H1 (cell line): ENCODE measurements at places on chromosomes 1 and 21. TPM values are rescaled to one million over a fixed set of nuclear protein-coding genes. Genes with fewer than 3 reads are reported as not detected.

DNA sequence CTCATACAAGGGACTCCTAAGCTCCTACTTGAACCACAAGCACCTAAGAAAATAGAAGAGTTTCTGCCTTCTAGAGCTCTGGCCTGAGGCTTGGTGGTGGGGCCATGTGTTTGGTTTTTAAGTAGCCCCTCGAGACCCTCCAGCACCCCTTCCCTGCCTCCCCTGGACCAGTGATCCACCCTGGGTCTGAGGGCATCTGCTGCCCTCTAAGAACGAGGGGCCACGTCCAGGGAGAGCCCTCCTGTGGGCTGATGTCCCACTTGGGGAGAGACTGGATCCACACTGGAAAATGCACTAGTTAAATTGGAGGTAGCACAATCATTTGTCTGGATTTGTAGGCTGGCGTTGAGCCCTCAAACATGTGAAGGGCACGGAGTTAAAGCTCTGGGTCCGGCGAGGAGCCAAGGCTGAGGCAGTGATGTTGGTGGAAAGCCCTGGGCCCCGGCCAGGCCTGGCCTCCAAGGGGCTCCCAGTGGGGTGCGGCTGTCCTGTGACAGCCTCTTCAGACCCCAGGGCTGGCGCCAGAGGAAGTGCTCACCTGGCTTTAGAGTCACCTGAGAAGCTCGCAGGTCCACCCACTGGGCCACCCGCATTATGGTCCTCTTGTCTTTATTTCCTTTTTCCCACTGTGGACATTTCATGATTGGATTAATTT, 65.2 kb downstream of the SLC37A1 start:
- 0 out of 2 replicates have a peak, but pooled peaks cover 2% of the 10 kb centered on the region for H3K36me3 ChIP-seq
- H3K27me3 ChIP-seq: no peaks in the 10 kb centered on the region

DNA sequence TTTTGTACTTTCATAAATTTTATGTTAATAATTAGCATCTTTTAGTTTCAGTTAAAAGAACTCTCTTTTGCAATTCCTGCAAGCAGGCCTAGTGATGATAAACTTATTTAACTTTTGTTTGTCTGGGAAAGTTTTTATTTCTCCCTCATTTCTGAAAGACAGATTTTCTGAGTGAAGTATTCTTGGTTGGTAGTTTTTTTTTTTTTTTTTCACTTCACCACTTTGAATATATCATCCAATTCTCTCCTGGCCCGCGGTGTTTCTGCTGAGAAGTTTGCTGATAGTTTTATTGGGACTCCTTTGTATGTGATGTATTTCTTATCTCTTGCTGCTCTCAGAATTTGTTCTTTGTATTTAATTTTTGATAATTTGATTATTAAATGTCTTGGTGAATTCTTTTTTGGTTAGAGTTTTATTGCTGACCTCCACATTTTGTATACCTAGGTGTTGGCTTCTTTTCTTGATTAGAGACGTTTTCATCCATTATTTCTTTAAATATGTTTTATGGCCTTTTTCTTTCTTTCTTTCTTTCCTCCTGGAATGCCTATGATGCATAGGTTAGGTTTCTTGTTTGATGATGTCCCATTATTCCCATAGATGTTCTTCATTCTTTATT, 45.9 kb downstream of the BRINP2 start:
- no peak overlapping the region for H3K27ac ChIP-seq
- H3K4me1 ChIP-seq: no peaks in the 10 kb centered on the region
- no peak for DNase-seq

DNA sequence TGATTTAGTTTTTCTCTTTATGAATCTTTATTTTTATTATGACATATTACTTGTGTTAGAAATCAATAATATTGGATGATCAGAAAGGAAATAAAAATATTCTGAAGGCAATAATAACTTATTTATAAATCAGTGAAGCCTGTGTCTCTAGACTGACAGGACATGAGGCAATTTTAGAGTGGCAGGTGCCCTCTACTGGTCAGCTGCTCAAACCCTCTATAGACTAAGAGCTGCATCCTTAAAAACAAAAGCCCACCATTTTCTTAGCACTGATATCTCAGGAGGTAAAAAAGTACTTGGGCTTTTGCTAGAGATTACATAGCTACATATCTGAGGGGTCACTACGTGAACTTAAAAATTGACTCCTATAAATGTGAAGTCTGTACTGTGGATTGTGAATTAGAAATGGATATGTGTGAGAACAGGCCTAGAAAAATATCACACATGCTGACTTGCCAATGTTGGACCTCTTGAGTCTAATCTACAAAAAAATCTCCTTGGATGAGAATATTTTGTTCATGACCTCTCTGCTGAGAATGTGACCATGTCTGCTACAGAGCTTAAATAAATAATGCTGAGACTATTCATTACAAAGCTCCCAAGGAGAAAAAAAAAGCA, 597.9 kb upstream of the ADAMTS5 start:
- no peak overlapping the region for H3K4me3 ChIP-seq
- H3K36me3 ChIP-seq: no peaks in the 10 kb centered on the region
- no peak for DNase-seq
- H3K4me1 ChIP-seq: no peaks in the 10 kb centered on the region

DNA sequence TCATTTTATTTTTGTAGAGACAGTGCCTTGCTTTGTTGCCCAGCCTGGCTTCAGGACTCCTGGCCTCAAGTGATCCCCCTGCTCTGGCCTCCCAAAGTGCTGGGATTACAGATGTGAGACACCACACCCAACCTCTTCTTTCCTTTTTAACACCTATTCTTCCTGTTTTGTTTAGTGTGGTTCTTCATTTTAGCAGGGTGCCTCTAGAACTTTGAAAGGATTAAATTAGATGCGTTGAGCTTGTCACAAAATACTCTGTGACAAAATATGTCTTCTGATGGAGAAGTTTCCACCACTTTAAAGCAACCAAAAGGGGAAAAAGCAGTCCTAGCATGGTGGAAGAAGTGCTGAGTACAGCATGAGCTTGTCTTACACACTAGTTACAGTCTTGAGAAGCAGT, 42.0 kb downstream of the CDC14A start:
- no peak for DNase-seq
- H3K27ac ChIP-seq: no peak overlapping the region
- H3K36me3 ChIP-seq: no peaks in the 10 kb centered on the region; the same call in 1 of the 2 replicates
- no peaks in the 10 kb centered on the region for H3K27me3 ChIP-seq

GRCh38 chr1:202934755-202935154, 7.7 kb upstream of the KLHL12 start:
- no peak for DNase-seq
- H3K27ac ChIP-seq: no peak overlapping the region
- H3K27me3 ChIP-seq: no peaks in the 10 kb centered on the region
- H3K4me1 ChIP-seq: no peaks in the 10 kb centered on the region
- no peak overlapping the region for H3K4me3 ChIP-seq

The STPG1 gene
- 10.3 and 11.0 TPM in 2 replicates for total RNA-seq

- no peak overlapping the region for H3K27ac ChIP-seq
- no peaks in the 10 kb centered on the region for H3K4me1 ChIP-seq
- H3K36me3 ChIP-seq: no peaks in the 10 kb centered on the region; the same call in 1 of the 2 replicates
- DNase-seq: no peak
- no peaks in the 10 kb centered on the region for H3K27me3 ChIP-seq
These were observed 85.6 kb downstream of the EPS15 start for GRCh38 chr1:51433269-51433971.

The SPAG17 gene
- total RNA-seq: 0.56 and 0.67 TPM in 2 replicates

- no peak overlapping the region for H3K27ac ChIP-seq
- H3K27me3 ChIP-seq: no peaks in the 10 kb centered on the region
- H3K36me3 ChIP-seq: no peaks in the 10 kb centered on the region
- H3K4me1 ChIP-seq: peaks cover 16% of the 10 kb centered on the region
- DNase-seq: no peak
These were observed 171.0 kb downstream of the ZZZ3 start for GRCh38 chr1:77511440-77511840.

The RTCA gene
- total RNA-seq: 31.6 and 31.8 TPM in 2 replicates

DNA sequence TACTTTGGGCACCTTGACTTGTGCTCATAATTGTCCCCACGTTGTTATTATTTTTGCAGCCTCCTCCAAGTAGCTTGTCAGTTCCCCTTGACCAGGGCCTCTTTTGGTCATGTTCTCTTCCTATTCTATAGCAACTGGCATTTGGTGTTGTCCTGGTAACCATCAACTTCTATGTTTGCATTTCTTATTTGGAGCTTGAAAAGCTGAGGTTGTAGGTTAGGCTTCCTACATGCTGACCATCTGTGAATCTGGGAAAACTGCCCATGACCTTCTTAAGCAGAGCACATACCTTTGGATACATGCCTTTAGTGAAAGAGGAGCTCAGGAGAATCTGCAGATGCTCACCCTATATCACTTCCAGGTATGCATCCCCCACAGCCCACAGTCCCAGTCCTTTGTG, 160.8 kb downstream of the HHAT start:
- no peak overlapping the region for H3K27ac ChIP-seq
- H3K36me3 ChIP-seq: no peaks in the 10 kb centered on the region
- H3K4me3 ChIP-seq: no peak overlapping the region
- H3K27me3 ChIP-seq: no peaks in the 10 kb centered on the region
- DNase-seq: no peak

DNA sequence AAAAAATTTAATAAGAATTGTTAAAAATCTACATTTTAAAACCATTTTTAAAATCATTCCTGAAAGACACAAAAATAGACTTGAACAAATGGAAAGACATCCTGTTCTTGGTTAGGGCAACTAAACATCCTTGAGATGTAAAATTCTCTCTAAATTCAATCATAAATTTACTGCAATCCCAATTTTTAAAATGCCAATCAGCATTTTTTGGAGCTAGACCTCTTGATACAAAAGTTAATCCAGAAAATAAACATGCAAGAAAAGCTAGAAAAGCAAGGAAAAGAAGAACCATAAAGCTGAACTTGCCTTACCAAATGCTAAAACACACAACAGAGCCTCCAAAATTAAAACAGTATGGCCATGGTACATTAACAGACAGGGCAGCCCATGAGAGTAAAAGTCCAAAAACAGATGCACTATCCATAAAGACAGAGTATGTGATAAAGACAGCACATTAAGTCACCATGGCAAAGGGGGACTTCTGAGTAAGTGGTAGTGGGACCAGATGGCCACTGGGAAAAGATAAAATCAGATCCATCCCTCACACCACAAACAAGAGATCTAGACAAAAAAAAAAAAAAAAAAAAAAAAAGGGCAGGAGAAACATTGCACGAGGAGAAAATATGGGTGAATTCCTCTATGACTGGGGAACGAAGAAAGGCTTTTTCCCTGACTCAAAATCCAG, 51.4 kb downstream of the NPHP4 start:
- no peak overlapping the region for H3K4me3 ChIP-seq
- H3K27me3 ChIP-seq: no peaks in the 10 kb centered on the region
- no peaks in the 10 kb centered on the region for H3K4me1 ChIP-seq
- H3K27ac ChIP-seq: no peak overlapping the region

GRCh38 chr1:89552471-89553081, 27.9 kb downstream of the LRRC8B start:
- DNase-seq: no peak
- no peak overlapping the region for H3K4me3 ChIP-seq
- H3K4me1 ChIP-seq: no peaks in the 10 kb centered on the region
- no peak overlapping the region for H3K27ac ChIP-seq
- H3K27me3 ChIP-seq: no peaks in the 10 kb centered on the region
- H3K36me3 ChIP-seq: no peaks in the 10 kb centered on the region

The CRB1 gene
- total RNA-seq: 0.19 TPM in 1 of 2 replicates, not detected in the other

- no peak overlapping the region for H3K4me3 ChIP-seq
- H3K36me3 ChIP-seq: no peaks in the 10 kb centered on the region
- H3K4me1 ChIP-seq: peaks cover 3% of the 10 kb centered on the region
- no peaks in the 10 kb centered on the region for H3K27me3 ChIP-seq
These were observed 74.3 kb upstream of the FAM3B start for GRCh38 chr21:41242238-41242829.

DNA sequence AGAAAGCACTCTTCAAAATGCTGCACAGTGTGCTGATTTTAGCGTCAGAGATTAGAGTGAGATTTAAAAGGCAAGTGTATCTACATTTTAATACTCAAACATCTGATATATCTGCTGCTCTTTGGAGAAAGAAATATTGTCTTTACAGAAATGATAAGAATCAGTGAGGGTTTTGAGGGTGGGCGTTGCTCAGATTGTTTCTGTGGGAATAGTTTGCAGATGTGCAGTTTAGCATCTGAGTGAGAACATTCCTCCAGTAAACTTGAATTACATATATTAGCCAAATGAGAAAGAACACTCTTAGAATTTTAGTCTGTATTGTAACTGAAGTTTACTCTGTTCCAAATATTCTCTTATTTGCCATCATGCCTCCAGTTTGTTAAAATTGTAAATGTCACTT, 549.2 kb downstream of the NEGR1 start:
- no peak for DNase-seq
- no peak overlapping the region for H3K27ac ChIP-seq
- H3K36me3 ChIP-seq: no peaks in the 10 kb centered on the region
- no peaks in the 10 kb centered on the region for H3K27me3 ChIP-seq

The CACNA1S gene
- not detected in 2 replicates for total RNA-seq

The LRP8 gene
- 66.4 and 68.1 TPM in 2 replicates for total RNA-seq

GRCh38 chr1:21344098-21344749, 54.0 kb upstream of the ECE1 start:
- peak overlapping the region; percentile 68 for H3K4me3 ChIP-seq
- no peak for DNase-seq
- H3K4me1 ChIP-seq: peaks cover 6% of the 10 kb centered on the region
- H3K36me3 ChIP-seq: no peaks in the 10 kb centered on the region
- peaks cover 14% of the 10 kb centered on the region for H3K27me3 ChIP-seq

GRCh38 chr1:70101231-70101630, 104.1 kb downstream of the LRRC40 start:
- no peak overlapping the region for H3K27ac ChIP-seq
- H3K4me3 ChIP-seq: no peak overlapping the region
- DNase-seq: no peak
- no peaks in the 10 kb centered on the region for H3K4me1 ChIP-seq

DNA sequence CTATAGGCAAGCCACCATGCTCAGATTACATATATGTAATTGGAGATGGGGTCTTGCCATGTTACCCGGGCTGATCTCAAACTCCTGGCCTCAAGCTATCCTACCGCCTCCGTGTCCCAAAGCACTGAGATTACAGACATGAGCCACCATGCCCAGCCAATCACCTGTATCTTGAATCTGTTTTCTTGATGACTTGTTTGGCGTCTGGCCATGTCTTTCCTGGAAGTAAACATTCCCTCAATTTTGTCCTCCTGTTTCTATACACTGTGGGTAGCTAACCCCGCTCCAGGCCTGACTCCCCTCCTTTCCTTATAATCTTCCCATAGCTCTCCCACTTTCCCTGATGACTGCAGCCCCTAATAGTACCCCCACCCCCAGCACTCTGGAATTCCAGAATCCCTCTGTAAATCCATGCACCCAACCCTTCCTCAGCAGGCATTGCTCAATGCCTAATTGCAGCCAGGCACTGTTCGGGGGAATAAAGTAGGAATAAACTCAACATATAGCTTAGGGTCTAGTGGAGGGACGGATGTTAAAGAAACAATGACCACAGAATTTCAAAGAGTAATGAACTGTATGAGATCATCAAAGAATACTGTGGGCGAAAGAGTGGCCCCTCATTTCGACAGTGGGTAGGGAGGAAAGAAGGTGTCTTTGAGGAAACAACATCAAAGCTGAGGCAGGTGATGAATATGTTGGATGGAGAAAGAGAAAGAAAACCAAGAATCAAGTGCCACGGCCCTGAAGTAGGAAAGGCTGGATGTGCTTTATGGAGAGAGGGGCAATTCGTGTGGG, 161.5 kb downstream of the ADSS2 start:
- no peak overlapping the region for H3K27ac ChIP-seq
- no peak overlapping the region for H3K4me3 ChIP-seq
- H3K36me3 ChIP-seq: no peaks in the 10 kb centered on the region
- no peak for DNase-seq
- H3K4me1 ChIP-seq: no peaks in the 10 kb centered on the region
- no peaks in the 10 kb centered on the region for H3K27me3 ChIP-seq
